ENCODE measurements at places on chromosomes 6 and 20. TPM values are rescaled to one million over a fixed set of nuclear protein-coding genes. Genes with fewer than 3 reads are reported as not detected.

GRCh38 chr20:64099086-64099786 lies 8.1 kb downstream of the NPBWR2 start:
- H3K4me3 ChIP-seq, result no peak overlapping the region
- no peak for DNase-seq
- H3K4me1 ChIP-seq, result no peaks in the 10 kb centered on the region
- no peak overlapping the region for H3K27ac ChIP-seq

- peaks cover 34% of the 10 kb centered on the region for H3K36me3 ChIP-seq
- no peaks in the 10 kb centered on the region for H3K27me3 ChIP-seq
- peaks cover 28% of the 10 kb centered on the region for H3K4me1 ChIP-seq
Measured at GRCh38 chr6:161101517-161101916, 109.9 kb downstream of the MAP3K4 start.

GRCh38 chr20:47019121-47019824 lies 124.6 kb downstream of the EYA2 start:
- no peak overlapping the region for H3K4me3 ChIP-seq
- peaks cover 7% of the 10 kb centered on the region for H3K4me1 ChIP-seq
- no peaks in the 10 kb centered on the region for H3K36me3 ChIP-seq
- peaks cover 13% of the 10 kb centered on the region for H3K27me3 ChIP-seq

GRCh38 chr6:107246972-107247615 lies 131.8 kb upstream of the BEND3 start:
- H3K4me1 ChIP-seq, result no peaks in the 10 kb centered on the region
- no peak overlapping the region for H3K4me3 ChIP-seq
- H3K36me3 ChIP-seq, result no peaks in the 10 kb centered on the region
- no peak overlapping the region for H3K27ac ChIP-seq
- DNase-seq, result no peak
- no peaks in the 10 kb centered on the region for H3K27me3 ChIP-seq

DNA sequence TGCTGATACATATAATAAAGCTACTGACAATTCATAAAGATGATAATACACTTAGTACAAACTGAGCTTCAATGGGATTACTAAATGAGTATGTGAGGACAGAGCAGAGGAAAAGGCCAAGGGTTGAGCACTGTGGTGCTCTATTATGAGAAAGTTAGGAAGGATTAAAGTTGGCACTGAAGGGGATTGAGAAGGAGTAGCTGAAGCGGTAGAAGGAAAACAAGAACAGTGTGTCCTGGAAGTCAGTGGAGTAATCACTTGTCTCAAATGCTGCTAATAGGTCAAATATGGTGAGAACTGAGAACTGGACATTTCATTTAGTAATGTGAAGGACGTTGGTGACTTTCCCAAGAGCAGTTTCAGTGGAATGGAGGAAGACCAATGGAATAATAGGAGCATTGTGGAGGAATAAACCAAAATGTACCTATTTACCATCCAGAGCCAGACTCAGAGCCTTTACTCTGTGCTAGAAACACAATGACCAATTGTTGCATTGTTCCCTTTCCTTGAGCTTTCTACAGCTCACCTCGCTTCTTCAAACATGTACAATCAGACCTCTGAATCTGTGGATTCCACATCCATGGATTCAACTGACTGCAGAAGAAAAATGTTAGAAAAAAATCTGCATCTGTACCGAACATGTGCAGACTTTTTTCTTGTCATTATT lies 255.9 kb downstream of the LAMA2 start:
- H3K4me3 ChIP-seq, result no peak overlapping the region
- H3K27me3 ChIP-seq, result no peaks in the 10 kb centered on the region
- no peak for DNase-seq
- H3K4me1 ChIP-seq, result peaks cover 25% of the 10 kb centered on the region
- no peak overlapping the region for H3K27ac ChIP-seq

- peaks cover 6% of the 10 kb centered on the region for H3K36me3 ChIP-seq
- peak within 1 kb of the TSS; percentile 100 for H3K27ac ChIP-seq
- DNase-seq, result peak; percentile 73
Measured at GRCh38 chr20:54207743-54208547, at the start of gene PFDN4. Gene PFDN4 (plus strand): TSS chr20:54208087. CDS start chr20:54208101, 14 bp downstream.

DNA sequence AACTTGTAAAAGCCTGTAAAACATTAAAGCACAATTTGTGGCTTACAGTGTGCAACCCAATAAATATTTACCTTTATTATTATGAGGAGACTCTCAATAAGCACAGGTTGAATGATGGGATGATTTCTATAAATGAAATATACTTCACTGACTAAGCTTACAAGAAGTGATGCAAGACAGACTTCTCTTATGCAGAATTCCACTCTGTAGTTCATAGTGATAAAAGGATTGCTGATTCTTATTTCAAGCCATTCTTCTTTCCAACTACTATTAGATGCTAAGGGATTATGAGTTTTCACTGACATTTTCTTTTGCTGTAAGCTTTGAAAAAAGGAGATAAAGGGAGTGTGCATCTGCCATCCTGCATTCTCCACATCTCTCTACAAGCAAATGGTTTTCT lies 149.0 kb upstream of the ARG1 start:
- no peaks in the 10 kb centered on the region for H3K4me1 ChIP-seq
- H3K27me3 ChIP-seq, result peaks cover 12% of the 10 kb centered on the region
- no peaks in the 10 kb centered on the region for H3K36me3 ChIP-seq
- H3K27ac ChIP-seq, result no peak overlapping the region
- H3K4me3 ChIP-seq, result no peak overlapping the region

DNA sequence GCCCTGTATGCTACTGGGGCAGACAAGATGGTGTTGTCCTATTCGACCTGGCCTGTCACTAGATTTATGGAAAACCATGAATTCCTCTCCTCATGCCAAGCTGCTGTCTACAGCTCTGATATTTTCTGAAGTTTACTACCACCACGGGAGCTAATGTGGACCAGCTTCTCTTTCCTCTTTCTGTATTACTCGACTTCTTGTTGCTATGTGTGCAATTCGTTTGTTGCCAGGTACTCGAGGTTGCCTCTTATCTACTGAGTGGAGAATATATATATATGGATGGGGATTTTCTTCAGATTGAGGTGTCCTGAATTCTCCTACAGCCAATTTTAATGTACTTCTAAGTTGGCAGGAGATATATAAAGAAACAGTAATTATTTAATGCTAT lies 34.7 kb downstream of the MAN1A1 start:
- DNase-seq, result no peak
- no peaks in the 10 kb centered on the region for H3K27me3 ChIP-seq
- H3K27ac ChIP-seq, result no peak overlapping the region
- H3K4me1 ChIP-seq, result no peaks in the 10 kb centered on the region

GRCh38 chr20:17538517-17539170 lies 7.5 kb upstream of the BFSP1 start:
- H3K36me3 ChIP-seq, result no peaks in the 10 kb centered on the region
- H3K27me3 ChIP-seq, result peaks cover 4% of the 10 kb centered on the region
- DNase-seq, result no peak
- H3K4me3 ChIP-seq, result no peak overlapping the region

RAD21L1 gene
- total RNA-seq, result 0.48 TPM

GPLD1 gene
- total RNA-seq, result 0.18 TPM

C20orf141 gene
- not detected for total RNA-seq

NKX2-2 gene
- total RNA-seq, result 0.32 TPM
